Upper lobe of left lung (tissue), 6 donors: ENCODE measurements at places on chromosomes 2 and 18. TPM values are rescaled to one million over a fixed set of nuclear protein-coding genes. Genes with fewer than 3 reads are reported as not detected.

DNA sequence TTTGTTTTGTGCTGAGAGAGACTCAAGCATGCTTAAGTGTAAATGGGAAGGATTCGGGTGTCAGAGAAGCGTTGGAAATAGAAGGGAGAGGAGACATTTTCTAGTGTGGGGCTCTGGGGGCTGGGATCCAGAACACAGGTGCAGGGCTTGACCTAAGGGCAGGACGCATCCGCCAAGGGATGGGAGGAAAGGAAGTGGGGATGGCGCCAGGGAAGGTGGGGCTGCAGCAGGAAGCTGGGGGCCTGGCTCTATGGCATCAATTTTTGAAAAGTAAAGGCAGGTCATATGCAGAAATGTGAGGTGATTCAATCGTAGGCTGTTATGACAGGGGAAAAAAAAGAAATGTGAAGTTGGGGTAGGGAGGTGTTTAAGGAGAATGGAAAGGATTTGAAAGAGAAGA is 143.2 kb upstream of the SERTAD2 start:
- no peak for DNase-seq

DNA sequence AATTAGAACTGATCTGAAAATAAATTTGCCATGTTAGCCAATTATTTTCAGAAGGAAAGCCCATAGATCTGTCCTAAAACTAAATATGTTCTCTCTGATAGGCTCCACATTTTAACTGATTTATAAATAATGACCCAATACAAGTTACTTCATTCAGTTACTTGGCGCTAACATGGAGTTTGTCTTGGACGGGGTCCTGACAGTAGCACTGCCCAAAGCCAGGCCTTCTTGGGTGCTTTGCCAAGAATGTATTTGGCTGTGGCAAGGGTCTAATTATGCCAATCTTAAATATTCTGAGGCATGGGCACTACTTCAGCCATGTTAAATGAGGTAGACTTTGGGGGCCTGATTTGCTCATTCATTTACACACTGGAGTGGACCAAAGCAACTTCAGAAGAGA is 135.0 kb upstream of the PKDCC start:
- DNase-seq, result no peak

DNA sequence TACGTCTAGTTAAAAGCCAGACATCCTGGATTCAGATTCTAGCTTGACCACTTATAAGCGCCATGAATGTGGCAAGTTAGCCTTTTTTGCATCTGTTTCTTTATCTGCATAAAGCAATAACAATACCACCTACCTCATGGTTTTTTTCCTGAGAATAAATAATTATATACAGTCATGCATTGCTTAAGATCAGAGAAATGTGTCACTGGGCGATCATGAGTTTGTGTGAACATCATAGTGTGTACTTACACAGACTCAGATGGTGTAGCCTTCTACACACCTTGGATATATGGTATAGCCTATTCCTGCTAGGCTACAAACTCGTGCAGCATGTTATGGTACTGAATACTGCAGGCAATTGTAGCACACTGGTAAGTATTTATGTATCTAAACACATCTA is 84.7 kb upstream of the PELI1 start:
- DNase-seq, result no peak

DNA sequence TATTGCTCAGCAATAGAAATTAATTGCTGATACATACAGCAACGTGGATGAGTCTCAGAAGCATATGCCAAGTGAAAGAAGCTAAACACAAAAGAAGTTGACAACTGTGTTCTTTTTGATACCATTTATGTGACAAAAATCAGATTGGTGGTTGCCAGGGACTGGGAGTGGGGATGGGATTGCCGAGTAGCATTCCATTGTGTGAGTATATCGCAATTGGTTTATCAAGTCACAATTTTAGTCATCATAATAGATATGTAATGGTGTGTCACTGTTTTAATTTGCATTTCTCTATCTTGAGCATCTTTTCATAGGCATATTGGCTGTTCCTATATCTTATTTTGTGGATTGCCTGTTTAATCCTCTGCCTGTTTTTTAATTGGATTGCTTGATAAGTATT is 20.9 kb downstream of the STRADB start:
- no peak for DNase-seq

The PRSS56 gene
- total RNA-seq, result not detected

DNA sequence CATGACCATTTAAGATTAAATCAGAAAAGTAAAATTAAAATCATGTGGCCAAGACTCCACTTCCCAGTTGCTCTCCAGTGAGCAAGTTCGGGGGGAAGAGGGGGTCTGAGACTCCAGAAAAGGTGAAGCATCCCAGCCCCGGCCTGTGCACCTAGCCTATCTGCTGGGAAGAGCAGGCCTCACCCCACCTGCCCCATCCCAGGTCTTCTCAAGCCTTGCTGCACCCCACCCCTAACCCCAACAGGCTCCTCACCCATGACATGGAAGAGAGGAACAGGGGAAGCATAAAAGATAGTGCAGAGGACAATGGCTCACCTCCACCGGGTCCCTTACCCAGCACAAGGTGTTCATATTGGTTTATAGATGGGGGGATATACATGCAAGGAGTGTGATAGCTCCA is 14.6 kb downstream of the CIB4 start:
- DNase-seq, result no peak

The SPAG16 gene
- total RNA-seq, result 65.0 TPM

DNA sequence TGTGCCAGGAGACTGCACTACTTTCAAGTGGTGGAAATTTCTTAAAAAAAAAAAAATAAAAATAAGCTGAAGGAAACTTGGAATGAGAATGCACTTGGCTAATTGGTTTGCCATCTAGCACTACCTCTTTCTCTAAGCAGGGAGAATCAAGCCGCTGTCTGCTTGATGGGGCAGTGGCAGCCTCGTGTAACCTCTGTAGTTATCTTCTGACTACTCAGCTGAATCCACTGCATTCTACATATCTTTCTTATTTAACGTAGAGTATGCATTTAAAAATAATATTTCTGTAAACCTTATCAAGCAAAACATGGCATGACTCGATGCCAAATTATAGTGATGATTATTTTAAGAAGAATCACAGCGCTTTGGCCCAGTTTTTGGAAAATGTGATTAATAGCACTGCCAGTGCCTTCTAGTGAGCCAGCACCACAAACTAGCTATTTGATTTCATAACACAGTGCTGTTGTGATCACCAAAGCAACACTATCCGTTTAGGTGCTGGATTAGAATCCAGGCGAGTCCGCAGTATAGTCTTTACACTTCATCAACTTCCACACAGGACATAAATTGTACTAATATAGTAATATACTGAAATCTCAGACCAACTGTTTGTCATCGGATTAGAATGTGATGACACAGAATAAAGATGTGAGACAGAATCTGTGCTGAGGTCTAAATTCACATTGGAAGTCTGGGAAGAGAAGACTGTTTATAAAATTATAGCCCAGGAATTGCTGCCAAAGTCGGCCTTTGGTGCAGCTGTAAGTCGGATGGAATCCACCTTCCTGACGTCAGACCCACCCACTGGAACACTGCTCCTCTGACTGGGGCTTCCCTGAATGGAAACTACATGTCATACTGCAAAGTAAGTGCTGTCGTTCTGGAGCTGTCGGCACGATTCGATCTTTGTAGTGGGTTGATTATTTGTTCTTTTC is 136.5 kb upstream of the ETAA1 start:
- peak; percentile 21 for DNase-seq

DNA sequence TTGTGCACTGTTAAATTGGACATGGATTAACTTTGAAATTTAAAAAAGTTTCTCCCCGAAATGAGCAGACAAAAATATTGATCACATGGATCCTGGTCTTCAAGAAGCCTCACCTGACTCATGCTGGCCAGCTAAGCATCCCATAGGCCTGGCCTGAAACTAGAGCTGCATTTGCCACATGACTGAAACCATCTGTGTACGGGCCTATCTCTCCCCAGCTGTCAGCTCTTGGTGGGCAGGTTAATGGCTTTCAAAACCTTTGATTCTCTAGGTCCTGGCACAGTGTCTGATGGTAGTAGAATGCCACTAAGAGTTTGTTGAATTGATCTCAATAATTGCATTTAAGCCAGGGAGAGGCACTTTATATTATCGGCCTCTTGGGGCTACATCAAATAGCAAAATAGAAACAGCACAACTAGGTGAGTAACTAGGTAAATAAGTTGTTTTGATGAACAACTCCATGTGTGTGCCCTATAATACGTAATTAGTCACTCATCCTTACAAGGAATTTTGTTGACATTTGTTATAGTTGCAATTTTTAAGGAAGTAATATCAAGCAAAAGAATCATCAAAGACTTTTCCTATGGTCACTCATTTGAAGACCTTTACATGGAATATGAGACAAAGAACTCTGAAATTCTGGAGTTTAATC is 251.1 kb downstream of the SP3 start:
- no peak for DNase-seq

DNA sequence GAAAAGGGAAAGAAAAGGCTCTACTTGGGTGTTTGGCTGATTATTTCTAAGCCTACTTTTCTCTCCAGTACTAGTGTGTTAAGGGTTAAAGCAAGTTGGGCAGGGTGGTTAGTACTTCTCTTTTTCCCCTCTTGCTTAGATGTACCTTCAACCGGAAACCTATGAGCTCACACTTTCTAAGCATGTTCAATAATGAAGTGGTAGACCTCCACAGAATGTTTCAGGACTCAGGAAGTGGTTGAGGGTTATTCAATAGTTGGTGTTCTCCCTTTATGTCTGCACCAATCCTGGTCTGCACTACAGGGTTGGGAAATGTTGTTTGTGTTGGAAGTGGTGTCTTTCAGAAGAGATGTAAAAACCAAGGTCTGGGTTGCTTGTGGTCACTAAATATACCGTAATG is 137.1 kb downstream of the ZEB2 start:
- peak; percentile 34 for DNase-seq

- no peak for DNase-seq
These were observed 101.4 kb downstream of the ARHGAP28 start for GRCh38 chr18:6830916-6831315.

The PJVK gene
- total RNA-seq, result 3.7 TPM

GRCh38 chr2:35887146-35887545 is 468.4 kb upstream of the CRIM1 start:
- no peak for DNase-seq

GRCh38 chr2:69145204-69145603 is 132.2 kb downstream of the ANTXR1 start:
- no peak for DNase-seq

The CRYBA2 gene
- not detected for total RNA-seq

- DNase-seq, result no peak
These were observed 68.5 kb downstream of the PIGN start for GRCh38 chr18:62118328-62118727.

GRCh38 chr2:72325592-72326422 is 178.1 kb upstream of the CYP26B1 start:
- no peak for DNase-seq

GRCh38 chr18:39724652-39725051 is 2159.1 kb upstream of the CELF4 start:
- DNase-seq, result no peak

GRCh38 chr2:10120158-10120876 is 2.2 kb upstream of the RRM2 start:
- peak; percentile 98 for DNase-seq

DNA sequence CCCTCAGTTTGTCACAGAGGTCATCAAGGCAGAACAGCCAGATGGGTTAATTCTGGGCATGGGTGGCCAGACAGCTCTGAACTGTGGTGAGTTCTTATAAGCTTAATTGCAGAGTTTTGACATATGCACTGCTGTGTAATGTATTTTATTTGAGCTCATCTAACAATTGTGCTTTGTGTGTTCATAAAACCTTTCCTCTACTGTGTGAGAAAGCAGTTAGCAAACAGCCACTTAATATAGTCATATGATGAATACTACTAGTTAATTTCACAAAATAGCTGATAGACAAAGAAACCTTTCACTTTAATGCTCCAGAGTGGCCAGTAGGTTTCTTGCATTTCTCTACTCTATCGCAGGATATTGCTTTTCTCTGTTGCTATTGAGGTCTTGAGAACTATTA is 43.1 kb downstream of the CPS1 start:
- no peak for DNase-seq

DNA sequence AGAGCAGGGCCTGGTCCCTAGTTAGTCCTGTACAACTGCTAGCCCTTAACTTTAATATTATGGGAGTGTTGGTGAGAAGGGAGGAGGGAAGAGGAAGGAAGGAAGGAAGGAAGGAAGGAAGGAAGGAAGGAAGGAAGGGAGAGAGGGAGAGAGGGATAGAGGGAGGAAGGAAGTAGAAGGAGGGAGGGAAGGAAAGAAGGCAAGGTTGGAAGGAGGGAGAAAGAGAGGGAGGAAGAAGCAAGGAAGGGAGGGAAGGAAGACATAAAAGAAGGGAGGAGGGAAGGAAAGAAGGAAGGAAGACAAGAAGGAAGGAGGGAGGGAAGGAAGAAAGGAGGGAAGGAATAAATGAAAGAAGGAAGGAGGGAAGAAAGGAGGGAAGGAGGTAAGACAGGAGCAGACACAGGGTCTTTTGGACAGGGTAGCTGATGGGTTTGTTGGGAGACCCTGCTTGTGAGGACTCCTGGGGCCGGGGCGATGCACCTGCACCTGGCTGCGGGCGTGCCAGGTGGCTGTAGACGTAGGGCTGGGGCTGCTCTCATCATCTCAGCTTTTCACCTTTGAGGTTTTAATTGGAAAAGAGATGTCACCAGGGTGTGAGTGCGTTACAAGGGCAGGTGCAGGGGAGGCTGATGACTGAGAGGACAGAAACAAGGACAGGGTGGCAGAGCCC is 5.9 kb upstream of the POMC start:
- DNase-seq, result no peak

- DNase-seq, result no peak
These were observed 550.5 kb downstream of the SPAG16 start for GRCh38 chr2:213834746-213835145.

DNA sequence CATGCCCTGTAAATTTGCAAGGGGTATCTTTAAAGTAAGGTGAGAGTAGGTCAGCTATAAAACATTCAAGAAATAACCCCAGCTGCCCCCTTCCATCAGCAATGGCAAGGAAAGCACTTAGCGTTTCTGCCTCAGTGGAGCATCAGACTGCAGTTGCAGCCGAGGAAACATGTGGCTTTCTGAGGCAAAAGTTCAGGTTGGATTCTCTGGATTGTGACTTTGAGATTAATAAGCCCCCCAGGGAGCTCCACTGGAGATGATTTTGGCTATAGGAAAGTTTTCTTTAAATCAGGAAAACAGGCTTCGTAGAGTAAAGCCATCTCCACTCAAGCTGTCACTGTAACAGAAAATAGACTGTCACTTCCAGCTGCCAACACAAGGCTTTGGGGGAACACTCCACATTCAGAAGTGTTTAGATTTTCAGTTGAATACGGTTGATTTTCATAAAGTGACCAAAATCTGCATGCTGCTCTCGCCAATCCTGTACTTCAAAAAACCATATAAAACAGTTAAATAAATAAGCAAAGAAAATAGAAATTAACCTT is 15.3 kb upstream of the RIT2 start:
- no peak for DNase-seq

- DNase-seq, result no peak
These were observed 221.6 kb downstream of the GPD2 start for GRCh38 chr2:156657809-156658208.

The SCN9A gene
- total RNA-seq, result 9.3 TPM

GRCh38 chr18:78999939-79000338 is 20.3 kb downstream of the SALL3 start:
- DNase-seq, result no peak

- DNase-seq, result no peak
These were observed 203.5 kb upstream of the TWIST2 start for GRCh38 chr2:238644095-238645081.

The FEV gene
- not detected for total RNA-seq

GRCh38 chr18:37710726-37711125 is 145.1 kb upstream of the CELF4 start:
- DNase-seq, result no peak

The KANSL1L gene
- total RNA-seq, result 39.4 TPM
